ENCODE measurements at places on chromosomes 5 and 9.

- no peak for DNase-seq
Observed at GRCh38 chr5:4387290-4387689, 752.8 kb upstream of the ADAMTS16 start.

DNA sequence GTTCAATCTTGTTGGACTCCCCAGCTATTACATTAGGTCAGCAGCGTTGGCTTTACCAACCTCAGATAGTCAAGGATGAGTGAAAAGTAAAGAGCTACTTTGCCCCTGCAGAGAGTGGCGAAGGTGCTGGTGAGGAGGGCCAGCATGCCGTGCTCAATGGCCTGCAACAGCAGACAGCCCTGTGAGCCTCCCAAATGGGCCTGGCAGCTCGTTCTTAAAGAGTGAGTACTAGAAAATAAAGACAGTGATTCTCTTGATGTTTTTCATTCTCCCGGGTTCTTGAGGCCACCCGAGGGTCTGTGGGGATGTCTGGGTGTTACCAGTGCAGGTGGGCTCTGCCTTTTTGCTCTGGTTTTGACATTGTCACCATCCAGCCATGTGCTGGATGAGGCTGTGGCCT, 16.2 kb downstream of the GADD45G start:
- DNase-seq = no peak

DNA sequence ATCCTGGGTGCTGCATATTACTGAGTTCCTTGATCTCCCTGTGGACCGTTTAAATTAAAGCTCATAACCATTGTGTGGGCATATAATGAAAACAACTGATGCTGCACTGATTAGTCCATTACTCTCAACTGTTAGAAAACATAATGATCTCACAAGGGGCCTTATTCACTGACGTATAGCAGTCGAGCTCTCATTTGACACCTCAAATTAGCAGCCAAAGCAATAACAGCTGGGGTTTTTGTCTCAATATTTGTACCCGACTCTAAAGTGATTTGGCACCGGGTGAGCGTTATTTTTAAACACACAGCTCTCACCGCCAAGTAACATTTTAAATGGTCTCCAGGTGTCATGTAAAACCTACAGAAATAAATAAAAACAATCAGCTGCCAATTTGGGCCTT, 252.2 kb upstream of the PANK3 start:
- DNase-seq = no peak

DNA sequence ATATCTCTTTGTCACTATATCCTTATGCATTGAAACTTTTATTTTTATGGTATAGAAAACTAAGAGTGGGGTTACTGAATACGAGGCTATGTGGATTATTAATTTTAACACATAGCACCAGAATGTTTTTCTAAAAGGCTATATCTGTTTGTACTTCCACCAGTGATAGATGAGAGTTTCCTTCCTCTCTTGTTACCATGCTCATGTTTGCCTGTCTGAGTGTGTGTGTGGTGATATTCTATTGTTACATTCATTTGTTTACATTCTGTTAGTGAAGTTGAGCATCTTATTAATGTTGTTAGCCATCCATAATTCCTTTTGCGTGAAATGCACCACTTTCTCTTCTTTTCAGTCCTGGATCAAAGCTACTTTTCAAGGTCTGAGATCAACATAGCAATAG, 54.1 kb upstream of the ALDH1A1 start:
- DNase-seq = no peak

- no peak for DNase-seq
Observed at GRCh38 chr5:68007451-68007850, 208.1 kb upstream of the PIK3R1 start.

Data from NCI-H1105 (cell line).